IPS DF 6.9 (cell line): ENCODE measurements at places on chromosomes 6 and 20.

- no peak overlapping the region for H3K4me3 ChIP-seq
- DNase-seq, result peak; percentile 25
- no peak overlapping the region for H3K27ac ChIP-seq
- no peaks in the 10 kb centered on the region for H3K36me3 ChIP-seq
- H3K4me1 ChIP-seq, result no peaks in the 10 kb centered on the region
- no peaks in the 10 kb centered on the region for H3K27me3 ChIP-seq
Measured at GRCh38 chr20:20207291-20207690, 155.0 kb downstream of the CFAP61 start.

DNA sequence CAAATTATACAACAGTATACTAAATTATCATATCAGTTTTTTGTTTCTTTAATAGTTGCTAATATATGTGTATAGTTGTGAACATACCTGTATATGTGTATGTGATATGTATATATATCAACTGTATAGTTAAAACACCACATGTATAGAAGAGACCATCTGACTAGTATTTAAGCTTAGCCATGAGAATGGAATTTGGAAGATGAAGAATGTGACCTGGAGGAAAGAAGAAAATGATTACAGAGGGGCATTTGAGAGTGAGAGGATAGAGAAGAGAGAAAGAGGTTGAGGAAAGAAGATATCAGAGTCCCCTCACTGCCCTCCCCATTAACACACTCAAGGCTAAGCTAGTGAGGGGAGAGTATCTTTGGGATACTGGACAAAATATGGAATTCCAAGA lies 335.9 kb downstream of the BCKDHB start:
- DNase-seq, result no peak
- H3K4me3 ChIP-seq, result no peak overlapping the region
- H3K36me3 ChIP-seq, result no peaks in the 10 kb centered on the region
- H3K4me1 ChIP-seq, result no peaks in the 10 kb centered on the region
- H3K27me3 ChIP-seq, result no peaks in the 10 kb centered on the region

- no peaks in the 10 kb centered on the region for H3K4me1 ChIP-seq
- DNase-seq, result no peak
- no peaks in the 10 kb centered on the region for H3K36me3 ChIP-seq
- no peaks in the 10 kb centered on the region for H3K27me3 ChIP-seq
- H3K4me3 ChIP-seq, result peak overlapping the region; percentile 86
Measured at GRCh38 chr20:46088409-46089166, 1.2 kb downstream of the NCOA5 start.

DNA sequence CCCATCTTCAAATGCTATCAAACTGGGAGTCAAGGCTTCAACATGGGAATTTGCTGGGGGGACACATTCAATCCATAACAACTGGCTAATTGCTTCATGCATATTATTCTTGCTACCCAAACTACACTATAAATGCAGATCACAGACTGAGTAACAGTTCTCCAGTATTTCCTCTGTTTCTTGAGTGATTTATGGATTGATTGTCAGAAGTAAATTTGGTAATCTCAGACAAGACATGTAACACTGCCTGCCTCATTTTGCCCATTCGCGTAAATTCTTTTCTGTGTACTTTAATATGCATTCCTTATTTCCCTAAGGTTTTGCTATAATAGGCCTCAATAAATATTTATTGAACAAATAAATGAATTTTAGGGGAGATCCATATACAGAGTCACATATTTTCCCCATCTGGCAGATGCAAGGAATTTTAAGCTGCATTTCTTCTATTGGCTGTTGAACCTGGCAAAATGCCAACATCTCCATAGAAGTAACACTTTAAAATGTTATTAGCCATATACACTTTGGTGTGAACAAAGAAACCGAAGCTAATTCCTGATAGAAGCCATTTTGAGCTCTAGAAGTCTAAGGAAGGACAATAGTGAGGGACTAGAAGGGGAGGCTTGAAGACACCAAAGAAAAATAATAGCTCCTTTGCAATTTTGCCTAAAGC lies 98.2 kb downstream of the QRSL1 start:
- DNase-seq, result no peak
- H3K27me3 ChIP-seq, result no peaks in the 10 kb centered on the region
- H3K4me1 ChIP-seq, result no peaks in the 10 kb centered on the region
- no peaks in the 10 kb centered on the region for H3K36me3 ChIP-seq
- H3K27ac ChIP-seq, result no peak overlapping the region
- no peak overlapping the region for H3K4me3 ChIP-seq

- no peak overlapping the region for H3K27ac ChIP-seq
- no peaks in the 10 kb centered on the region for H3K27me3 ChIP-seq
- H3K4me3 ChIP-seq, result no peak overlapping the region
Measured at GRCh38 chr6:63525186-63525878, 46.9 kb upstream of the LOC128125822 start.

- DNase-seq, result no peak
- H3K4me3 ChIP-seq, result peak overlapping the region; percentile 56; the same call in 1 of the 2 replicates
- no peaks in the 10 kb centered on the region for H3K36me3 ChIP-seq
Measured at GRCh38 chr6:26342106-26343004, 22.6 kb upstream of the BTN3A2 start.

- H3K4me1 ChIP-seq, result no peaks in the 10 kb centered on the region
- no peak for DNase-seq
- no peaks in the 10 kb centered on the region for H3K27me3 ChIP-seq
- H3K27ac ChIP-seq, result no peak overlapping the region
Measured at GRCh38 chr6:98747273-98747672, 87.1 kb upstream of the POU3F2 start.

DNA sequence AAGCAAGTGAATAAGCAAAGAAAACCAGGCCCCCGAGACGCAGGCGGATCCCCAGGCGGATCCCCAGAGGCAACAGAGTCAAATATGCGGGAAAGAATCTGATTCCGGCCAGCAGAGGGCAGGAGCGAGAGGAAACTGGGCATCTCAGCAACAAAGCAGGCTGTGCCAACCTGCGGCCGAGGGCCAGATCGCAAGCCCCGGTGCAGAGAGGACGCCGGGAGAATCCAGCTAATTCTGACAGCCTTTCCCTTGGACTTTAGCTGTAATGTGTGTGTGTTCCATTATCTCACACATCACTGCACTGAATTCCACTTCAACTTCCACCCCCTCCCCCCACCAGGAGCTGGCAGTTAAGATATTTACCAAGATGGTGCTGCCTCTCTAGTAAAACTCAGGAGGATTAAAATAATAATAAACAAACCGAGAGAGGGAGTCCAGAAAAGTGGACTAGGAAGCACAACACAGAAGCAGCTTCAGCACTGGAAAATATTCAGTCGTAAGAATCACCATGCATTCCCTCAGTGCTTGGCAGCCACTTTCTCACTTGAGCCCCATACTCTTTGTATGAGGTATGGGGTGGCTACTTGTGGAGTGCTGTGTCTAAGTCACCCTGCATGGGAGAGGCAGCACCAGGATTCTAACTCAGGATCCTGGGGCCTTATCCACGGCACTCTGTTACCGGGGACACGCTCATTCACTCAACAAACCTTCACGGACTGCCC lies 66.2 kb upstream of the SNX9 start:
- H3K4me1 ChIP-seq, result peaks cover 1% of the 10 kb centered on the region; the same call in 1 of the 2 replicates
- no peaks in the 10 kb centered on the region for H3K36me3 ChIP-seq
- no peak overlapping the region for H3K27ac ChIP-seq
- H3K27me3 ChIP-seq, result no peaks in the 10 kb centered on the region
- H3K4me3 ChIP-seq, result no peak overlapping the region
- peak; percentile 73 for DNase-seq

DNA sequence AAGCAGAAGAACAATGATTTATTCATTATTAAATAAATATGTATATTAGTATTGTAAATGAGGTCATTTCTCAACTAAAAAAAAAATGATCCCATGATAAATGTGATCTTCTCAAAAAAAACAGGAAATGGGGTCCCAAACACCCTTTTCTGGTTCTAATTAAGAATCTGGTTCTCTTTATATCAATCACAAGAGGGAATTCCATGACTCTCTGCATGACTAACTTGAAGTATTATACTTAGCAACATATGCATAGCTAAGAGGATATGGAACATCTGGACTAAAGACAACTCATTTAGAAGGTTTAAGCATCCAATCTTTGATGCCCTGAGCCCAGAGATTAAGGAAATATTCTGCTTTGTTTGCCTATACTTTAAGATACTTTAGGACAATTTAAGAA lies 89.7 kb upstream of the EMILIN3 start:
- H3K4me3 ChIP-seq, result no peak overlapping the region
- no peak overlapping the region for H3K27ac ChIP-seq
- DNase-seq, result no peak
- H3K4me1 ChIP-seq, result no peaks in the 10 kb centered on the region
- H3K27me3 ChIP-seq, result no peaks in the 10 kb centered on the region

- no peaks in the 10 kb centered on the region for H3K36me3 ChIP-seq
- no peak overlapping the region for H3K27ac ChIP-seq
- DNase-seq, result no peak
Measured at GRCh38 chr6:3529232-3529631, 72.4 kb upstream of the SLC22A23 start.
